HS-27A (cell line): ENCODE measurements at places on chromosomes 13 and 19.
A peak's percentile ranks its signal among the peaks of the same experiment; 100 is the strongest.

DNA sequence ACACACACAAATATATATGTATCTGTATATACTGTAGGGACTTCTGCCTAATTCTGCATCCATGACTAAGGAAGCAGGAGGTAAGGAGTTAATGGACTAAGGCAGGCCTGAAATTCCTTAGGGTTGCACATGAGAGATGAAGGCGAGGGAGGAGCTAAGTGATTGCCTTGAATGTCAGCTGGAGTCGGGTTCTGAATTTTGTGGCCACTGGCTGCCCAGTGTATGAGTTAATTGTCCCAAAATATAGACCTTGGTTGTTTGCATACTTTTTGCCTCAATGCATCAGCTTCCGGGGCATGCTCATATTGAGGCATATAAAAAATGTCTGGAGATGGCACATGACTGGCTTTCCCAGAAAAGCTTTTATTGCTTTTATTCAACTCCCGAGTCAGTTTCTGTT lies 245.5 kb downstream of the TDRD3 start:
- no peak for DNase-seq

- no peak for DNase-seq
Observed at GRCh38 chr13:103331924-103332323, 265.7 kb upstream of the SLC10A2 start.

- peak; percentile 47 for DNase-seq
Observed at GRCh38 chr19:29965492-29965891, 23.5 kb downstream of the URI1 start.

DNA sequence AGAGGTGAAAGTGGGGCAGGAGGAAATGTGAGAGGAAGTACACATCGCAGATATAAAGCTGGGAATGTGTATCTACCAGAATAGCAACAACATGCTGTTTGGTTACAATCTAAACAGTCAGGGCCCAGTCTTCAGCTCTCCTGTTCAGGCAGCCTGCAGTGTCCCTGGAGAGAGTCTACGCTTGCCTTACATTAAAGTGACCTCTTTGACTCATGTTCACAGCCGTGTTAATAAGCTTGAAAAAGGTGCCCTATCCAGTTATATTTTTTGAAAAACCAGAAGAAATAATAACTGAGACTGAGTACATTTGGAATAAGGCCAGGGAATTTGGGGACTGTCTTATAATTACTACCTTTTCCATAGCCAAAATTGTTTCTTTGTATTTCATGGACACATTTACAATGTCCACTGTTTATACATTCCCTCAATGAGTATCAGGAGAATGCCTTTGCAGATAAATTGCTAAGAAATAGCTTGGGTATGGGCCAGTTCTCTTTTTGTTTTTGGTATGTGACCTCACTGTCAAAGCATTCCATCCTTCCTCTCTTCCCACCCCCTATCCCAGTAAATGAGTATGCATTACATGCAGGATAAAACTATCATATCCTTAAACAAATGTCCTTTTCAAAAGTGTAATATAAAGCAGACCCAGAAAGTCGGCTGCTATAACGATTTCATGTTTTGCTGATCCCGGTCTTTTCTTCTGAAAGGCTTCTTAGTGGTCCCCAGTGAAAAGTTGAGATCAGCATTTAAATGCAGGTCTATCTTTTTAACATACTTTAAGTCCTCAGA lies 82.6 kb downstream of the PCDH9 start:
- DNase-seq: peak; percentile 43

DNA sequence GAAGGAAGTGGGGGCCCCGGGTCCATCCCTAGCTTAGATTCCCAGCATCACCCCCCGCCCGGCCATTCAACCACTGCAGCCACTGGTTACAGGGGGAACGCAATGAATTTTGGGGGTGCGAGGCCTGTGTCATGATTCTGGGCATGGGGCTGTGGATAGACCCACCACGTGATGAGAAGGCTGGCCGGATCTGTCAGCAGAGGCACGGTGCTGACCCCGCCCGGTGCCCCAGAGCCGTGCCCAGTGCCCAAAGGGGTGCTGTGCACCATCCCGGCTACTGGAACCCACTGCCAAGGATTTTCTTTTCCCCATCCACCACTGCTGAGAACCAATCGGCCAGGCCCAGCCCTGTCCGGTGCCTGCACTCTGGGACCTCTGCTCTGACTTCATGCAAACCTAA lies 27.4 kb downstream of the CLEC4M start:
- DNase-seq: no peak

DNA sequence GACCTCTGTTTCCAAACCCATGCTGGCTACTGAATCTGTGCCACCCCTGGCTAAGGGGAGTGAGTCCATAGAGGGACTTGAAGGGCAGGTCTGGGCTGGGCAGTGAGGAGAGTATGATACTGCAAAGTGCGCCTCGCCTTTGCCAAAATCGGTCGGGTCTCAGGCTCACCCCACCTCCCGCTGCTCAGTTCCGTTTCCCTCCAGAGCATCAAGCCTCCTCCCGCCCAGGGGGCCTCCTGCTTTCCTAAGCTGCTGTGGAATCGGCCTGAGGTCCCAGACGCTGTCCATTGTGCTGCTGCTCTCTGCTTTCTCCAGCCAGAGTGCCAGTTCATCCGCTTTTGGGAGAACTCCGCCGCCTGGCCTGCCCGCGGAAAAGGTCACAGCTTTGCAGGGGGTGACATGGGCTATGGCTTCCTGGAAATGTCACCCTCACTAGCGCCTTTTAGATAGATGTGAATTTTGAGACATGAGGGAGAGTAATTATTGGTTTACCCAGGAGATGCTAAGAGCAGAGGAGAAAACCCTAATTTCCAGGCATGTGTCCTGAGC lies 1418.4 kb downstream of the UQCRFS1 start:
- no peak for DNase-seq

- DNase-seq: no peak
Observed at GRCh38 chr13:98570929-98571372, 6.0 kb downstream of the STK24 start.

- DNase-seq: no peak
Observed at GRCh38 chr19:17311455-17312188, 2.3 kb downstream of the DDA1 start.

DNA sequence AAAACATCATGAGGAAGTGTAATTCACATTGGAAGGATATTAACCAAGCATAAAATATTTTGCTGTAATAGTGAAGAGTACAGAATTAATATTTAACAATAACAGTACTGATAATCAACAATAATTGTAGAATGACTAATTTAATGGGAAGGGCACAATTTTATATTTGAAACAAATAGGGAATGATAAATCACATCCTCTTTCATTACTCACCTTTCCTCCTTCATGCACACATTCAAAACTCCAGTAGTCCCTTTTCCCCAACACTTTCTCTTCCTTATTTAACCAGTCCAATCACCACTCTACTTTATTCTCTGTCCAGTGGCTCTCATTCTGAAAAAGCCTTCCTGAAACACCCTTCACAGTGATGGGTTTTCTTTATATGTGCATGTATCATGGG lies 110.8 kb upstream of the POSTN start:
- DNase-seq: no peak

DNA sequence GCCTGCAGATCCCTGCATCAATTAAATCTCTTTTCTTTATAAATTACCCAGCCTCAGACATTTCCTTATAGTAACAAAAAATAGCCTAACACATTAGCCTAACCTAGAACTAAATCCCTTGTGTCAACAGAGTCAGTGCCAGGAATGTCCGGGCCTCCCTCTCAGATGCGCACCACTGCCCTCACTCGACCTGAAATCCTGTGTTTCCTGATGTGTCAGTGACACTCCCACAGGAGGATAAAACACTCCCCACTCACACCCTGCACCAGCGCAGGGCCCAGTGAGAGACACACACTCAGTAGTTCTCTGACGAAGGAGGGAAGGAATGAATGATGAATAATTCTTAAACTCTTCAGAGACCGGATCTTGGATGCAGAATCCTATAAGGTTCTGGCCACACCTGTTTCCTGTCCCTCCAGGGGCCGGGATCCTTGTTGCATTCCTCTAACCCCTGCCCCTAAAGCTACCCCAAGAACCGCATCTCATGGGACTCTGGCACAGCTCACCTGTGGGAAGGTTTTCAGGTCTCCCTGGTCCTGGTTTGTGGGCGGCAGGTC lies 3.1 kb downstream of the CEACAM3 start:
- no peak for DNase-seq

GRCh38 chr13:35309706-35310105 lies 166.8 kb downstream of the MAB21L1 start:
- no peak for DNase-seq

- DNase-seq: no peak
Observed at GRCh38 chr19:20787786-20788185, 11.7 kb downstream of the ZNF66 start.

DNA sequence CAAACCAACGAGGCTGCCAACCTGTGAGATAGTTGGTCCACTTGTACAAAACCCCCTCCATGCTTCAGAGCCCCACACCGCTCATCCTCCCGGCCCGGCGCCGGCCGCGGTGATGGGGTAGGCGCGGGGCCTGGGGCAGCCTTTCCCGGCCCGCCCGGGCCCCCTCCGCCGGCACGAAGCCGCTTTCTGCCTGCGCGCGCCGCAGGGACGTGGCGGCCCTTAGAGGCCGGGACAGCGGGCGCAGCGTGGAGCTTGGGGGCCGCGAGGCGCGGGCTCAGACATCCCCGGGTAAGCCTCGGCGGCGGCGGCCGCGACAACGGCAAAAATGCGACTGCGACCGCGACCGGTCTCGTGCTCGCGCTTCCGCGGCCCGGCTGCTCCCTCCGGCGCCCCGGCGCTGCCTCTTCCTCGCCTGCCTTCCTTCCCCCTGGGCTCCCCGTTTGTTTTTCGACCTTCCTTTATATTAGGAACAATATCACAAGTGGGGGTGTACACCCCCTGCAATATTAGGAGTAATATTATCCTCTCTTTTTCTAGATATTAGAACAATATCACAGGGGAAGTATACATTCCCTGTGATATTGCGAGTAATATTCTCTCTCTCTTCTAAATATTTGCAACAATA lies 53.9 kb upstream of the CEACAM21 start:
- no peak for DNase-seq

- no peak for DNase-seq
Observed at GRCh38 chr19:55777528-55777927, 8.6 kb downstream of the RFPL4AL1 start.

DNA sequence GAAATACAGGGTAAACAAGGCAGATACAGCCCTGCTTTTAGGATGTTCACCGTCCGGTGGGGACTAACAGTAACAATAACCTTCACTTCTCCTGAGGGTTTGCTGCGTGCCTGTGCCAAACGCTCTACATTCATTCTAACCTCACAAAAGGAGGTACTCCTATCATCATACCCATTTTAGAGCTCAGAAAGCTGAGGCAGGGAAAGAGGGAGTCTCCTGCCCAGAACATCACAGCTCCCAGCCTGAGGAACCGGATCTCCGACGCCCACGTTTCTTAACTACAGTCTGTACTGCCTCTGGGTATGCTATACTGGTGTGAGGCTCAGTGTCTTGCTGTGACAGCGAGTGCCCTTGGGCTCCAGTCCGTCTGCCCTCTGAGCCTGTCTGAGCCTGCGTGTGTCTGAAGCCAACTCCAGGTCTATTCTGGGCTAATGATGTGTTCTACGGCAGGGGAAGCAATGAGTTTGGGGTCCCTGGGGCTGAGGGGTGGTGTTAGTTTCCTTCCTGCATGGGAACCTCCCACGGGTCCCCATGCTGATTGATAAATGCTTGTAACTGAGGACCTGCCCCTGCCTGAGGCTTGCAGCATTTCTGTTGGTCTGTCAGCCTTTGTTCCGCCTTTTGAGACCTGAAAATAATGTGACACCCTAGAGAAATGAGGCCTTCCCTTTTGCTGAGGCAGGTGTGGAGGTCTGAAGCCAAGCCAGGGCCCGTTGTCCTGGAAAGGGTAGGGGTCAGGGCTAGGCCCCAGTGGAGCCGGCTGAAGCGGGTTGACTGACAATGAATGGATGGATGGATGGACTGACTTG lies 4.9 kb downstream of the LIPE start:
- no peak for DNase-seq

DNA sequence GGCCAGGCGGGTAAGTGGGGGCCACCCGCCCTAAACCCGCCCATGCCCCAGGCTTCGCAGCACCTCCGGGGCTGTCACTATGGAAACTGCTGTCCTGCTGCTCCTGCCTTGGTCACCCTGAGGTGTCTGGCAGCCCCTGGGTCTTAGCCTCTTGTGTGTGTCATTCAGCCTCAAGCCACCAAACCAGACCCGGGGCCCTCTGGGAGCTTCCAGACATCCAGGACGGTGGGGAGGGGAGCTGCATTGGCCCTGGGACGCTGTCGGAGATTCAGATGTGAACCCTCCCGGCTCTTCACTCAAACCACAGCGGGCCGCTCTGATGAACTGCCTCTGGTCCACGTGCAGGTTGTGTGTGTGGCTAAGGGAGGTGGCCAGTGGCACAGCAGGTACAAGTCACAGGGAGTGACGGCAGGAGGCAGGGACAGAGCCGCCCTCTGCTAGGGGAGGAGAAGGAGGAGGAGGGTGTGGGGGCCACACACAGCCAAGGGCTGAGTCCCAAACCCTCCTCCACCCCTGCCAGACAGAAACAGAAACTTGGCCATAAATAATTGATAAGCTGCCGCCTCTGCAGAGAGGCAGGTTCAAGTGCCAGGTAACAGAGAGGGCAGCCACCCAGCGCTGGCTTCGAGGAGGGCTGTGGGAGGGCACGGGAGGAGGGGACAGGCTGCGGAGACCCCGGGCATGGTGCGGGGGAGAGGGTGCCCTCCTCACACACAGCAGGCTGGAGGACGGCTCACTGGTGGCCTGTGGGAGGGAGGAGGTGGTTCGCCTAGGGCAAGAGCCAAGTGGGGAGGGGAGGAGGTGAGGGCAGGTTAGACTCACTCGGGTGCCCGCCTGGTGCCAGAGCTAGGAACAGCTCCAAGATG lies 8.0 kb downstream of the NANOS3 start:
- no peak for DNase-seq

- DNase-seq: no peak
Observed at GRCh38 chr13:50485979-50486935, 357.2 kb downstream of the DLEU7 start.

GRCh38 chr13:57601536-57601935 lies 30.0 kb upstream of the PCDH17 start:
- no peak for DNase-seq

- DNase-seq: no peak
Observed at GRCh38 chr19:4693471-4694121, 23.5 kb upstream of the MYDGF start.

DNA sequence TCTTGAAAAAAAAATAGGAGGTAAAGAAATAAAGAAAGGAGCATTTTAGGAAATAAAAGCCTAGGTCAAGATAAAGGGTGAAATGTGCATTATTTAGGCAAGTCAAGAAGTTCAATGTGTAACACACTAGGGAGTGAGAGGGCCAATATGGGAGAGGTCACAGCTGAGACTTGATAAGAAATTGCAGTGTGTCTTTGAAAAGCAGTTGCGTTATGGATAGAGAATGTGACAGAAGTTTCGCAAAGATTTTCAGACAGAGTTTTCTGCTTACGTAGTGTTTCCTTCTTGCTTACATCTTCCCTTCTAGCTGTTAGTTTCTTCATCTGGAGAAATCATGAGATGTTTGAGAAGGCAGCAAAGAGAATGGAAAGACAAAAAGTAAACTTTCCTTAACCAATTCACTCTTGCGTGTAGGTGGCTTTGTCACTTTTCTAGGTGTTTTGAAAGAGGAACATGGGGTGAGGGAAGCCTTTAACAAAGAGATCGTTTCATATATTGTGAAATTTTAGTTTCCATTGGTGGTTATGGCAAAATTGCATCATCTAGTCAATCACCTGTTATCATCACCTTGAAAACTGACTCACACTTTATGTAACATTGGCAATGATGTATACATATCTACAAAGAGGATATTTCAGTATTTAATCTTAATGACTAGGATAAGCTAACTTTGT lies 975.5 kb downstream of the OLFM4 start:
- DNase-seq: no peak
